Stimulated activated naive CD8-positive, alpha-beta T cell treated with anti-CD3 and anti-CD28 coated beads, Interleukin-15, amount 100 ng/mL, for 72 hours (primary cell): ENCODE measurements at places on chromosomes 11 and 22.

- no peak for DNase-seq
Measured at GRCh38 chr11:58626934-58627483, 4.5 kb downstream of the CNTF start.

DNA sequence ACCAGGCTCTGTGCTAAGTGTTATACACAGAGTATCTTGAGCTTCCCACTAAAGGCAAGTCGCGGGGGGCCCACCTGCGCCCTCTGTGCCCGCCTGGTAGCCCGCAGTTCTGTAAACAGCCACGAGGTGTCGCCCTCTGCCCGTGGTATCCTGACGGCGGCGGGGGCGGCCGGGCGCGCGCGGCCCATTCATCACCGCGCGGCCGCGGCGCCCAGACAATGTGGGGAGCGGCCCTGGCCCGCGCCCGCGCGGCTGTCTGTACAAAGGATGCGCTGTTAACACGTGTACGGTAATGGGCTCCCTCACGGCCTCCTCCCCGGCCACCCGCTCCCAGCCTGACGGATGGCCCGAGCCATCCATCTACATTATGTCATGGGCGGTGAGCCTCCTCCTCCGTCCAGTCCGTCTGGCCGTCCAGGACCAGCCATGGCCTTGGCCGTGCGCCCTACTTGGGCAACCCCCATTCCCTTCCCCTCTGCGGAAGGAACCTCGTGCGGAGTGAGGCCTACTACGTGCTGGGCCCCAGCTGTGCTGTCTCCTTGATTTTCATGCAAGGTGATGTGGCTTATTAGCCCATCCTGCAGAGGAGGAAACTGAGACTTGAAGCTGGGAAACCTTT lies 99.4 kb downstream of the MIAT start:
- peak; percentile 49 for DNase-seq

GRCh38 chr11:67504005-67504949 lies 886 bp downstream of the PITPNM1 start:
- peak; percentile 33 for DNase-seq

- DNase-seq, result no peak
Measured at GRCh38 chr22:18996376-18996900, 60.3 kb upstream of the PRODH start.

DNA sequence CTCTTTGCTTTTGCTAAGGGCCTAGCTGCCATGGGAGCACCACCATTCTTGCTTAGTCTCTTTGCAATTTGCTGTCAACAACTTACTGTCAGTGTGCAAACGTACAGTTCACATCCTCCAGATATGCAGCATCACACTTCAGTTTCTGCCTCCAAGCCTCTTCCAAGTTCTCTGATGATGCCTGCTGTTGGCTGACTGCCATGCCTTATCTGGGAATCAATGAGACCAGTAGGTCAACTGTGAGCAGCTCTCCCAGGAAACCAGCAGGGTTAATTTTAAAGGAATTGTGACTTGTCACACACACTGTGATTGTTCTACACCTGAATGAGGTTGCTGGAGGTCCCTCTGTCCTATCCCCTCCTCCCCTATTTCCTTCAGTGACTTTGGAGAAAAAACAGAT lies 56.0 kb downstream of the COPB1 start:
- no peak for DNase-seq

DNA sequence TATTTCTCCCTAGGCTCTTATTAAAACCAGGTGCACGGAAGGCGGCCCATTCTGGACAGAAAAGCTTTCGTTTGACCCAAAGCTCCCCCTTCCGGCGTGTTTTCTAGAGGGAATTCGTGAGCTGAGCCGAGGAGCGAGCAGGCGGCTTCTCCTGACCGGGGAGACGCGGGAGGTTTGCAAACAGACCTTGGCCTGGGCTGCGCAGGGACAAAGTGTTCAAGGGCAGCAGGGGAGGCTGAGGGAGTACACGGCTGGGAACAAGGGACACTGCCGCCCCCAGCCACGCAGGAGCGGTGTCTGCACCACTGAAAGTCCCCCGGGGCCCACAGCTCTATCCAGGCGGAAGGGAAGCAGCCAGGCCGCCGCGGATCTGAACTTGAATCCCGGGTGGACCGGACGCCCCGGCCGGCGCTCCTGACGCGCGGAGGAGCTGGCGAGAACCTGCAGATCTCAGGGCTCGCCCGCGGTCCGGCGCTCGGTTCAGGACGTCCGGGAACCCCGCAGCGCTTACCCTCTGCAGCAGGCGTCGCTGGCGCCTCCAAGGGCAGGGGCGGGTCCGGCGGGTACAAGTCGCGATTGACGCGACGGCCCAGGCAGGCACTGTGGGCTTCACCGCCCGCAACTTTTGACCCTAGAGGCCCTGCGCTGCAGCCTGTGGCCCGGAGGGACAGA lies 101.9 kb downstream of the WT1 start:
- DNase-seq, result peak; percentile 21

DNA sequence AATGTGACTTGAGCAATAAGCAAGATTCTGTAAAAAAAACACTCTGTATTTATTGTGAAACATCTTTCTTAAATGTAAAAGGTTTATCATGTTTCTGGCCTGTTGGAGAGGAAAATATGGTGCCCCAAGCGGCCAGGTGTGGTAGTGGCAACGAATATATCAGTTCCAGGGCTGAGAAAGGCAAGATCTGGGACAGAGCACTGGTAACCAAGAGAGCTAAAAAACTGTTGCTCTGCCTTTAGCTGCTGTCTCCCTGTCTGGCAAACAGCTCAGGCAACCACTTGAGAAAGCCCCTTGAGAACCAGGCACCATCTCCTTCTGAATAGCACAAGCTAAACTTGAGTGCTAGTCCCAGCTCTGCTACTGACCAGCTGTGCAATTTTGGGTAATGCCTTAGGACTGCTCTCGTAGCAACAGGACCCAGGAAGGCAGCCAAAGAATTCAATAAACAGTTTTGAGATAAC lies 129.9 kb downstream of the KCNC1 start:
- no peak for DNase-seq

DNA sequence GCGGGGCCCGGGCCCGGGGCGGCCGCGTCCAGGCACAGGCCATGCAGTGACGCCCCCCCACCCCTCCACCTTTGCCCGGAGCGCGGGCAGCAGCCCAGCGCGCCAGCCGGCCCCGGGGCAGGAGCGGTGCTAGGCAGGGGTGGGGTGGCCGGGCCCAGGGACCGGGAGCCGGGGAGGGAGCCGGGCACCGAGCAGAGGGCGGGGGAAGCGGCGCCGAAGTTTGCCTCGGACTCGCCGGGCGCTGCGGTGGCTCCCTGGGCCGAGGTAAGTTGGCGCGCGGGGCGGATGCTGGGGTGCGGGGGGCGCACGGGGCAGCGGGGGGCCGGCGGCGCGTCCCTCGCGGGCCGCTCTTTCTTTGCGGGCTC lies 332 bp downstream of the TEAD1 start:
- no peak for DNase-seq

GRCh38 chr11:44382118-44382517 lies 72.2 kb upstream of the ALX4 start:
- DNase-seq, result no peak

DNA sequence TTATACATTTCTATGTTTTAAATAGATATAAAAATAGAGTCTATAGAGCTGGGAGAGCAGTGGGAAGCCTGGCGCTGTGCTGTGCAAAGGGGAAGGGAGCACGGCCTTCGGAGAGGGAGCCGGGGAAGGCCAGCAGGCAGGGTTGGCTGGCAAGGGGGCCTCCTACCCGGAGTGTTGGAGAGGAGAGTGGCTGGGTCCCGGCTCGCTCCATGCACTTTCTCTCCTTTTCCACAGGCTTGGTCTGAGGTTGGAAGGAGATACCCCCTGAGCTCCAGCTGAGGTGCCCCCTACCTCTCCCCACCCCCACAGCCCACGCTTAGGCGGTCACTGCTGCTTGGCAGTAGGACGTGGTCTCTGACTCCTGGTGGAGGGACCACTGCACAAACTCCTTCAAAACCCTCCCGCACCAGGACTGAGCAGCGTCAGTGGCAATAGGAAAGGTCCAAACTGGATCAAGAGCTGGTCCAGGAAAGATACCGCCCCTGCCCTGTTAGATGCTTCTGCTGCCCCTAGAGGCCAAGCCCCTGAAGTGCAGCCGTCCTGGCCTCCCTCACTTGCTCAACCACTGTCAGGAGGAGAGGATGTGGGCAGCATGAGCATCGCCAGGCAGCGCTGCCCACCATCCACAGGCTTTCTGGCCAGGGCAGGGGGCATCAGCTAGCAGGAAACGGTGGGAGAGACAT lies 52.9 kb downstream of the SYT13 start:
- peak; percentile 65 for DNase-seq

- DNase-seq, result no peak
Measured at GRCh38 chr11:44817207-44817949, 90.6 kb downstream of the TSPAN18 start.

DNA sequence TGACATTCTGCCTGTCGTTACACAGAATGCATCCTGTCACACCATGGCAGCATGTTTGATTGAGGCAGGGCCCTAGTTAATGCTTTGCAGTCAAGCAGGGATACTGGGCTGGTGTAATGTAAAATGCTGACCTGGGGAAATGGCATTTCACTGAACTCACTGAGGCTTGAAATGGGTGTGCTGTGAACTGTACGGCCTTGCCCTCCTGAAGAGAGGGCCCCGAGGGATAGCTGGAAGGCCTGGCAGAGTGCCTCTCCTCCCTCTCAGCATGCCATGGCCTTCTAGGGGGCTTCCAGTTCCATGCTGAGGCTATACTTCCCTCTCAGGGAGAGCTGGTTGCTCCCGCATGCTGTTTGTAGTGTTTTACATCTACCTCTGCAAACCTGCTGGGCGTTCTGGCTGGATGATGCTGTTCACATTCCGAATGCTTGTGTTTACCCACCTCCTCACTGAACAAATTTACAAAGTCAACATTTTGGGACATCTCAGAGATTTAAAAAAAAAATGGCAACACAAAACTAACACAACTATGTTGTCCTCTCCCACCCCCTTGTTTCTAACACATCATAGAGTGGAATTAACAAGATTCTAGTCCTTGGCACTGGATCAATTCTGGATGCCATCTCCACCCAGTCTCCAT lies 416.7 kb upstream of the CADM1 start:
- no peak for DNase-seq

DNA sequence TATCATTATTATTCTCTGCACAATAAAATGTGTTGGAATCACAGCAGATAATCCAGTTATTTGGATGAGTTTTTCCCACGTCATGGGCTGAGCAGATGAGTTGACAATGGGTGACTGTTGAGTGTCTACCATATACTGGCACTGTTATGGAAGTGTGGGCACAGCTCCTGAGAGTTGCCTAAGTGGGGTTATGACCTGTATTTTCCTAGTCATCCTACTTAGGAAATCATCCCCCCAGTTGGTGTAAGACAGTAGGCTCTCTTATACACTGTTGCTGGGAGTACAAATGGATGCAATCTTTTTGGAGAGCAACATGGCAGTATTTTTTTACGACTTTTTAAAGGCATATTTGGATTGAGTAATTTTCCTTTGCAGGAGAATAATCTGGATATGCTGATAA lies 66.4 kb downstream of the TRAF6 start:
- no peak for DNase-seq

DNA sequence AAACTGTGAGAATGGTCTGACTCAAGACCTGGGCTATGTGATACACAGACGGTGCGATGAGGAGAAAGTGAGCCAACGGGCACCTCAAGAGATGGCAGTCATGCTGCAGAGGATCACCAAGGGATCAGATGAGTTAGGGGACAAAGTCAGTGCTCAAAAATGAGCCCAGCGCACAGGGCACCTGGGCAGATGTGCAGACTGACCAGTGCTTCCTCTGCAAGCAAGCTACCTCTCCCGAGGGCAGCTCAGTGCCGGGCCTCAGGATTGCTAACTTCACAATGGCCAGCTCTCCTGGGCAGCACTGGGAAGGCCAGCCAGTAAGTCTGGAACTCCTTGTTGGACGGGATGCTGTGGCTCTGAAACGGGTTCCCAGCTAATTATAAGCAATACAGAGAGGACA lies 15.3 kb downstream of the HDHD5 start:
- DNase-seq, result no peak

DNA sequence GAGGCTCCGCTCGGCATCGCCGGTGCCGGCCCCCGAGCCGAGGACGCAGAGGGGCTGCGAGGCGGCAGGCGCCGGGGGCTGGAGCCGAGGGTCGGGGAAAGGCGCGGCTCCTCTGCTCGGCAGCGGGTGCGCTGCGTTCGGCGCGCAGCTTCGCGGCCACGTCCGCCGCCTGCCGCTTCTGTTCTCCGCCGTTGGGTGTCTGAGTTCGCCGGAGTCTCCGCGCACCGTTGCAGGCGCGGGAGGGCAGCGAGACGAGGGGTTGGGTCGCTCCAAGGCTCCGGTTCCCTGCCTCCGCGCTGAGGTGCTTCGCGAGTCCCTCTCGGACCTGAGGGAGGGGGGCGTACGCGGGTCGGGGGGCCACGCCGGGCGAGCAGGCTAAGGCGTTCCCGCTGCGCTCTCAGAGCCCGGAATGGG lies 347 bp downstream of the MN1 start:
- peak; percentile 47 for DNase-seq

- no peak for DNase-seq
Measured at GRCh38 chr11:77068457-77069335, 1.9 kb downstream of the CAPN5 start.

GRCh38 chr11:42720716-42721563 lies 590.9 kb upstream of the API5 start:
- DNase-seq, result no peak

GRCh38 chr11:3838504-3838903 lies 2.3 kb downstream of the RHOG start:
- no peak for DNase-seq

DNA sequence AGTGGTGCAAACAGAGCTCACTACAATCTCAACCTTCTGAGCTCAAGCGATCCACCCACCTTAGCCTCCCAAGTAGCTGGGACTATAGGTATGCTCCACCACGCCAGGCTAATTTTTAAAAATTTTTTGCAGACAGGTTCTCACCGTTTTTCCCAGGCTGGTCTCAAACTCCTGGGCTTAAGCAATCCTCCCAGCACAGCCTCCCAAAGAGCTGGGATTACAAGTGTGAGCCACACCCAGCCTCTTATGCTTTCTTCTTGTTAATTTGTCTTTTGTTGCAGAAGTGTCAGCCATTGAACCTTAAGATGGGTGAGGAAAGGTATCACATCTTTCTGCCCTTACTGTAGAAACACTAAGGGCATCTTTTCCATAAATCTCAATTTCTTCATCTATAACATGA lies 34.9 kb downstream of the DENND5A start:
- no peak for DNase-seq

GRCh38 chr11:128463371-128463829 lies 124.0 kb downstream of the ETS1 start:
- DNase-seq, result no peak

DNA sequence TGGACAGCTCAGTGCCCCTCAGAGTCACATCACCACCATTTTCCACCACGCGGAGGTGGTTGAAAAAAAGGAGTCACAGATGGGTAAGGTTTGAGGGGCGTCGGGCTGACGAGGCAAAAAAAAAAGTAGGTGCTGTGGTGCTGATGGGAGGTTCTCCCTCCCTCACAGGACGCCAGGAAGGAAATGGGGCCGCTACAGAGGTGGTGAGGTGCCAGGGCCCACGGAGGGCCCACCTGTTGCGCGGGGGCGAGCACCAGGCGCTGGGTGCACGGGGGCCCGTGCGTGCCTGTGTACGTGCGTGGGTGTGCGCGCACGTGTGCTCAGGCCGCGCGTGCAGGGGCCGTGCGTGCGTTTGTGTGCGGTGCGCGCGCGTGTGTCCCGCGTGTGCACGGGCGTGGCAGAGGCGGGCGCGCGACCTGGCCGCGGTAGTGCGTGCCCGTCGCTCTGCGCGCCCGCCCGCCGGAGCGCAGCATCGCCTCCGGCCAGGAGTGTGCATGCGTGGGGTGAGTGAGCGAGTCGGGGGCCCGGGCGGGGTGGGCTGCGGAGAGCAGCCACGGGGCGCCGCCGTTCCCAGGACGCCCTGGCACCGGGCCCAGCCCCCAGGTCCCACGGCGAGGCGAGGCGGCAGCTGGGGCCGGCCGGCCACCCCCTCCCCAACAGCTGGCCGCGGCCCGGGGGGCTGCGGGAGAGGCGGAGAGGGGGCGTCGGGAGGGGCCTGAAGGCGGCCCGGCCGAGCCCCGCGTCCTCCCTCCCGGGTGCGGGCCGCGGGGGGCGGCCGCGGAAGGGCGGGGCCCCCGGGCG lies 2.8 kb downstream of the PDGFB start:
- DNase-seq, result no peak
